ENCODE measurements at places on chromosomes 7 and 10. TPM values are rescaled to one million over a fixed set of nuclear protein-coding genes. Genes with fewer than 3 reads are reported as not detected.

DNA sequence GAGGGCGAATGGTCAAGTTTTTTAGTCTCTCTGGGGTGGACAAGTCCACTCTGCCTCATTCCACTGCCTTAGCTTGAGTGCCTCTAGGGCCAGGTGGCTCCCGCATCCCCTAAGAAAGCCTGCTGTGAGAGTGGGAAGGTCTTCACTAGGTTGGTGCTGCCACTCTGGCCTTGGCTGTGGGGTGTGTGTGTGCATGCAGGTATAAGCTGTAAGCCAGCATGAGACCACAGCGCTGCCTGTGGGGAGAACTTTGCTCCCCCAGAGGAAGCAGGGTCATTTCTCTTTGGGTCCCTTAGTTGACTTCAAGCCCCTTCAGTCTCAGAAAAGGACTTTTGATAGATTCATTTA is 25.5 kb upstream of the PCBD1 start:
- DNase-seq: peak; percentile 14

DNA sequence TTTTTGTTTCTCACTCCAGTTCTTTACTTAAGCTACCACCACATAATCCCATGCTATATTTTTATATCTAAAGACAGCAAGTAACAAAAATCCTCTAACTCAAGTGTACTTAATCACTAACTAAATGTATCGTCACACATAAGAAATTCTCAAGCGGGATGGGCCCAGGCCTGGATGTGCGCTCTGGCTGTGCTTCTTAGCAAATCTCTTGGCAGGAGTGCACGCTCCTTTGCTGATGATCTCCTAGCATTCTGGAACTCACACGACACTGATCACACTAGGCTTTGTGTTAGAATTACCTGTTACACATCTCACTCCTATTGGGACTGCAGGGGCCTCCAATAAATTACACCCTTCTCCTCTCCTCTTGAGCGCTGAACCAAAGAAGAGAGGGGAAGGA is 46.7 kb upstream of the CALD1 start:
- no peak for DNase-seq

DNA sequence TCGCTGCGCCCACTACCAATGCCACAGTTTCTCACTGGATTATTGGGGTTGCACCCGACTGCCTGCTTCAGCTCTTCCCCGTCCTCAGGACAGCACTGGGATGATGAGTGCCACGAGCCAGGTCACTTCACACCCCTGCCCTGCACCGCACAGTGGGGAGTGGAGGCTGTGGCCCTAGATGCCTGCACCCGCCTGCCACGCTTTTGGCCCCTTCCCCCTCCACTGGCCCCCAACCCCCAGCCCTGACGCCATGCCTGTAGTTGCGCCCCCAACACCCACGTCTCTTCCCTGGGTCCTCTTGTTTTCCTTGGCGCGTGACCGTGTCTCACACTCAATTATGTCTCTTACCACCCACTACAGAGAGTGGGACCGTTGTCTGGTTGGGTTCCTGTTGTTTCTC is 134.3 kb downstream of the VIPR2 start:
- no peak for DNase-seq

- DNase-seq: no peak
Observed at GRCh38 chr7:149714910-149715471, 58.4 kb downstream of the ZNF467 start.

GRCh38 chr10:122715576-122715975 is 15.9 kb upstream of the C10orf120 start:
- no peak for DNase-seq

Gene TSPAN15
- total RNA-seq: 49.8 TPM

Gene MOGAT3
- not detected for total RNA-seq

Data from glutamatergic neuron (in vitro differentiated cells).